ENCODE measurements at places on chromosomes 6 and 20.

- DNase-seq, result no peak
Measured at GRCh38 chr6:87287251-87287650, 35.1 kb upstream of the SMIM8 start.

DNA sequence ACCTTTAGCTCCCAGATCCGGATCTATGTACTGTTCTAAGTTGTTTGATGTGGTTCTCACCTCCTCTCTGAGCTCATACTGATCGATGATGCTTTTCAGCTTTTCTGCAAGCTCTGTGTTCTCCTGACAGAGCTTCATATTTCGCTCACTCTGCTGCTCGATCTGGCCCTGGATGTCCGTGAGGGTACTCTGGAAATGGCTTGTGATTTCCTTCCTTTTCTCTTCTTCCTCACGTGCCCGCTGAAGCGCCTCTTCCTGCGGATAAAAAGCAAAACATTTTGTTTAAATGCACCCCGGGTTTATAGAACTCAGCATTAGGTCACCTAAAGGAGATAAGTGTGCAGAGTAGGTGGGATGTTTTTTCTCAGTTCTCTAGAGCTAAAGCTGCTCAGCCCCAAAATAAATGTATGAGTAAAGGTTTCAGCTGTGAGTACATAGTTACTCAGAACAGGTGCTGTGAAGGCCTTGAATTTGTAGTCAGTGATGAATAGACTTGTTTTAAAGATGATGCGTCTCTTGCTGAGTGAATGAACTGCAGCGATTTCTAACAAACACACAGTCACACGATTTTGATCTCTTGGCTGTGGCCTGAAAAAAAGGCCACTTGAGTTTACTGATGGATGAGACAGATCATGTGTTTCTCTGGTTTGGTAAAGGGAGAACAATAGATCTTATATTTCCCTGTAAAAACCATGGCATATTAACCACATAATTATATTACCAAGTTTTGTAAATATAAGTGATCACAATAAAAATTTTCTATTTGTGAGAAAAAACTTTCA is 29.1 kb downstream of the TXLNB start:
- peak; percentile 44 for DNase-seq

DNA sequence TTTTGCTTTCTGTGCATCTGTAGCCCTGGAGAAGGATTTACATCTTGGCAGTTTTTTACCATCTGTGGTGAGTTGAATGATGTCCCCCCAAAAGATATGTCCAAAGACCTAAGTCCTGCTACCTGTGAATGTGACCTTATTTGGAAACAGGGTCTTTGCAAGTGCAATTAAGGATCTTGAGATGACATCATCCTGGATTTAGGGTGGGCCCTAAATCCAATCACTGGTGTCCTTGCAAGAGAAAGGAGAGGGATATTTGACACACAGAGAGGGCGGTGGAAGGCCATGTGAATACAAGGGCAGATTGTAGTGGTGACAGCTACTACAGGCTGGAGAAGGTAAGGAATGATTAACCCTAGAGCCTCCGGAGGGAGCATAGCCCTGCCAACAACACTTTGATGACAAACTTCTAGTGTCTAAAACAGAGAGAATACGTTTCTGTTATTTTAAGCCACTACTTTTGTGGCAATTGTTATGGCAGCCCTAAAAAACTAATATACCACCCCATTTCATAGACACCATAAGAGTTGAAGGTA is 35.1 kb downstream of the MKKS start:
- DNase-seq, result no peak

- DNase-seq, result no peak
Measured at GRCh38 chr6:14578994-14579393, 461.4 kb downstream of the CD83 start.

DNA sequence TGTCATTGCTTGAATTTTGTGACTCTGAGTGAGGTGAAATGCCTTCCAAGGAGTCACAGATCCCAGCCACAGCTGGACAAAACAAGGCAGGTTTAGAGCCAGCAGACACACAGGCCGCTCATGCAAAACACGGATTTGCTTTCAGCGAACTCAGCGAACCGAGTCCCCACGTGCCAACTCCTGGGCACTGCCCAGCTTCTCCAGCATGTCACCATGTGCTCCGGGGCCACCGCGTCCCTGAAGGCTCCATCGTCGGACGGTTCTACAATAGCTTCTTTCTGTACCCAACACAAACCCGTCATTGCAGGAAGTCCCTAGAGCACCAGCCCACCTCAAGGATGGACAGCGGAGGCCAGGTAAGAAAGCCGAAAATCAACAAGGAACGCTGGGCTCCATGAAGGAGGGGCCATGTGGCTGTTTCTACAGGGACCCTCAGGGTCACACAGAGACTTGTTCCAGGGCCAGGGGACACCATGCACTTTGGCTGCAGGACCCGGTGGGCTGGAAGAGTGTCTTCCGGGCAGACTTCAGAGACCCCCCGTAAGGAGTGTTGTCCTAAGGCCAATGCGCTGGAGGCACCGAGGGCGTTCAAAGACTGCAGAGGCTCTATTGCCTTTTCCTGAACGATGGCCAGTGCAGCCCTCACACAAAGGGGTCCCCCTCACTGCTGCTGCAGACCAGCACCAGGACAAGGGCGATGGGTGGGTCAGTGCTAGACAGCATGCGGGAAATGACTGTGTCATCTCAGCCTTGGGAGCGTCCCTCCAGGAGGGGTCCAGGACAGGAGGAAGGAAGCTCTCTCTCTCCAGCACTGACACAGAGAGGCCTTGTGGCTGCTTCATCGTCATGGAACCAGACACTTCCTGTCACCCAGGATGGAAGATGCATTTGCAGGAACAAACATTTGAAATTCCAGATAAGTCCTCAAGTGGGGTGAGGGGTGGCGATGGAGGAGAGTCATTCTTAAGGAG is 19.8 kb downstream of the DACT2 start:
- DNase-seq, result no peak
